RWPE1 (cell line): ENCODE measurements at places on chromosomes 12 and 14.

- no peak for DNase-seq
Observed at GRCh38 chr12:105622846-105623736, 292.6 kb downstream of the C12orf75 start.

- no peak for DNase-seq
Observed at GRCh38 chr12:4820971-4821370, 88.7 kb upstream of the KCNA1 start.

GRCh38 chr12:44000309-44000952, 164.6 kb downstream of the TMEM117 start:
- DNase-seq: peak; percentile 43

- peak; percentile 80 for DNase-seq
Observed at GRCh38 chr14:74571901-74572725, 39.9 kb downstream of the LTBP2 start.

GRCh38 chr12:93950311-93950710, 198.1 kb upstream of the PLXNC1 start:
- DNase-seq: no peak

DNA sequence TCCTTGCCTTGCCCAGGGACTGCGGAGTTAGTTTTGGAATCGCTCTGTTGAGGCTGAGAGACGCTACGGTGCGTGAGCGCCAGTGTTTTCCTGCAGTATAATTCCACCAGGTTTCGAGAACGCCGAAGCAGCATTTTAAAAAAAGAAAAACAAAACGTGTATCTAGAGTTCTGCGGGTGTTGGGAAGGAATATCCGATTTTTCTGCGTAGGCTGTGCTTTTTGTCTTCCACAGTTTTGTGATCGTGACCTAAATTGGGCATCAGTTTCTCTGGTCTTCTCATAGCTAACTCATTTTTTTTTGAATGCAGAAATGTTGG, 778 bp downstream of the DNM1L start:
- DNase-seq: no peak

DNA sequence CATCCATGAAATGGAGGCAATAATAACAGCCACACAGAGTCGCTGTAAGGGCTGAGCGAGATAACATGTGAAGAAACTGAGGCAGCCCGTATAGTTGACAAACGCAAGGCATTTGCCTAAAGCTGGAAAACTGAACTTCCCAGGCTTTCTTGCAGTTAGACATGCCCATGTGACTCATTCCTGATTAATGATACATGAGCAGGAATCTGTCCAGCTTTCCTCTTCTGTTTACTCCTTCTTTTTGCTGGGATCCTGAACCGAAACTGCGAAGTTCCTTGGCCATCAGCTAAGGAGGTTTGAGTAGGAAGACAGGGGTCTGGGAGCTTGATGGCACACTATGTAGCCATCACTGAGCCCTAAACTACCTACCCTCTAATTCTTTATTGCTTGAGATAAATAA, 52.2 kb downstream of the ST8SIA1 start:
- peak; percentile 32 for DNase-seq

- DNase-seq: no peak
Observed at GRCh38 chr12:46494424-46494823, 121.9 kb upstream of the SLC38A2 start.

- peak; percentile 30 for DNase-seq
Observed at GRCh38 chr12:43338848-43339526, 213.0 kb downstream of the ADAMTS20 start.

DNA sequence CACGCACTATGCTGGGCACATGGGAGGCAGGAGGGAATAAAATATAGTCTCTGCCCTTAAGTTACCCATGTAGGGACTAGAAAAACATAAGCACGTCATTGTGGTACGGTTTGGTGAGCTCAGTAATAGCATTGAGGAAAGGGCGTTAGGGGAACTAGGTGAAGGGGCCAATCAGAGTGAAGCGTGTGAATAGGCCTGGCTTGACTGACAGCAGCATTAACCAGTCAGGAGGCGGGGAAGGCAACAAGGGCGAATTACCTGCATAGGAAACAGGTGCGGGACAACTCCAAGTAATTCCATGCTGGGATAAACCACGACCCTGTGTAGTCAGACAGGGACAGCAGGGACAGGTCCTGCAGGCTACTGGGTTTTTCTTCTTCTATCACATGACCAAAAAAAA, 107.7 kb downstream of the UNC79 start:
- peak; percentile 25 for DNase-seq

- no peak for DNase-seq
Observed at GRCh38 chr14:77023001-77023996, 5.2 kb downstream of the IRF2BPL start.

DNA sequence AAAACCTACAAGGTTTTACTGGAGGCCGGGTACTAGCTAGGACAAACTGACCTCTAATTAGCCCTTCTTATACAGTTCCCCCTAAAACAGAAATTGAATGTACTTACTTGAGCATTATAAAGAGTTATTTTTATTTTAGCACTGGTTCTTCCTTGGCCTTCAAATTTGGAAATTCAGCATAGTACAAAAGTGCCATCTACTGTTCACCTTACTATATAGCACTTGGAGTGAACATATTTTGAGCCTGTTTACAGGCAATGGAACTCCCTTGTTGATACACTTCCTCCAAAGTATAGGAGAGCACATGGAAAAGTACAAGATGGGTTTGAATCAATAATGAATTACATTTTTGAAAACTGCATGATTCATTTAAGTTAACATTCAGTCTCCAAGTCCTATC, 3.9 kb upstream of the POC1B start:
- peak; percentile 55 for DNase-seq

GRCh38 chr12:6542209-6543009, 8.1 kb downstream of the GAPDH start:
- DNase-seq: no peak

- DNase-seq: no peak
Observed at GRCh38 chr14:52863334-52863700, 71.9 kb upstream of the GNPNAT1 start.

DNA sequence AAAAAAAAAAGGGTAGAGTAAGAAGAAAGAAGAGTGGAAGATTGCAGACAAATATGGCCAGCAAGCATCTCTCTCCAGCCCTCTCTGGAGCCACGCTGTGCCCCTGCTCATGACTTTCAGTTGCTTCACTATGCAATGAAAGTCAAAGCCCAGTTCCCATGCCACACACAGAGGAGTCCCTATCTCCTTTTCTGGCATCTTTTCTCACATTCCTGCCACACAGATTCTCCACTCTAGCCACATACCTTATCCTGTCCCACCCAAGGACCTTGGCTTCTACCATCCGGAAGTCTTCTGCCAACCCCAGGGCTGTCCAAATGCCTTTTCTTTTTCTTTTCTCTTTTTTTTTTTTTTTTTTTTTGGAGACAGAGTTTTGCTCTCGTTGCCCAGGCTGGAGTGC, 39.3 kb upstream of the CAPRIN2 start:
- DNase-seq: no peak

DNA sequence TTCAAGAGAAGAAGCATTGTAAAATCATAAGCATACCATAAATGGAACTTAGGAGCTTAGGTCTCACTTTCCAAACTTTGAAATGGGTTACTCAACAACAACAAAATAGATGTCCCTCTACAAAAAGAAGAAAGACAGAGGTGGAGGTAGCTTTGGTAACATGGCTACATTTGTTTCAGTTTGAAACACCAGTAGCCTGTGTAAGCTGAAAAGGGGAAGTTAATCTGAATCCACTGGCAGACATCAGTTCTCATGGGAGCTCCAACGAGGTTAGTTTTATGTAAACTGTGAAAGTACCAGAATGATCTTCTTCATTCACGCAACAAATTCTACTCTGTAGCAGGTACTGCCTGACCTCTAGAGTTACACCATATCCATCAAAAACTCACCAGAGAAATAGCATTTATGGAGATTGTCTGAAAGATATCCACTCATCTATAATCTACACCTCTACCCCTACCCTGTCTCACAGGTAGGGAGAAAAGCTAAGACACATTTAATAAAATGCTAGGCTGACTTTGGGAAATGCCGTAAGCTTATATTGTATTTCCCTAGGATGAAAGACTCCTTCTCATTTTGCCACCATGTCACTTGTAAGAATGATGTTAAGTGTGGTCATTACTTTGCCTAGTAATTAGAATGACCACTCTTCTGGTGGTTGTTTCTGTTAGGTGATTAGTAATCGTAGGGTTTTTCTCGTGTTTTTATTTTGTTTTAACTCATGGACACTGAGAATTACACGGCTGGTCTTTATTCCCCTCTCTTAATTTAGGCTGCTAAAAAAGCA, 224.1 kb downstream of the ASCL1 start:
- DNase-seq: no peak
